ENCODE measurements at places on chromosomes 3 and 15.

DNA sequence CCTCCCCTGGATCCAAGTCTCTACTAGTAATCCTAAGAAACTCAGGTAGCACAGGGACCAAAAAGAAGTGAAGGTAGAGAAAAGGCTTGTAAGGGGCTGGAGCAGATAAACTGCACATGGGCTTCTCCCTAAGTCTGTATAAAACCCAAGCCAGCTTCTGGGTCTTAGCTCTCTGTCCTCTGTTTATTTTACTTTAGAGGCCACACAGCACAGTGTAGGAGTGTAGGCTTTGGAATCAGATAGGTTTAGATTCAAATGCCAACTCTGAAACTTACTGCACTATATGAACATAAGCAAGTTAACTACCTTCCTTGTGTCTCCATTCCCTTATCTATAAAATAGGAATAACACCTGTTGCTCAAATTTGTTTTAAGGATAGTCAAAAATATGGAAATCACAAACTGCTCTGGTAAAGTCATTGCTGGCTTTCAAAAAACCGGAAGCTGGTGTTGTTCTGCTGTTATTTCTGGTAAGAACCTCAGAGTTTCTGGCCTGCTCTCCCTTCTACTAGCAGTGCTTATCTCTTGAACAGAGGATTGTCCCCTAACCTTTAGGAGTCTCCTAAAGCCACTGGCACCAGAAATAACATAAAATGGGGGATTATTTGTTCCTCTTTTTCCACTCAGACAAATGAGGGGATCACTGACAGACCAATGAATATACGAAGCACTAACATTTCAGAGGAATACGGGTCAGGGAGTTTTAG lies 33.8 kb downstream of the PIK3R4 start:
- no peak for DNase-seq

- DNase-seq = no peak
These were observed 809.6 kb upstream of the NR2F2 start for GRCh38 chr15:95520922-95521321.

DNA sequence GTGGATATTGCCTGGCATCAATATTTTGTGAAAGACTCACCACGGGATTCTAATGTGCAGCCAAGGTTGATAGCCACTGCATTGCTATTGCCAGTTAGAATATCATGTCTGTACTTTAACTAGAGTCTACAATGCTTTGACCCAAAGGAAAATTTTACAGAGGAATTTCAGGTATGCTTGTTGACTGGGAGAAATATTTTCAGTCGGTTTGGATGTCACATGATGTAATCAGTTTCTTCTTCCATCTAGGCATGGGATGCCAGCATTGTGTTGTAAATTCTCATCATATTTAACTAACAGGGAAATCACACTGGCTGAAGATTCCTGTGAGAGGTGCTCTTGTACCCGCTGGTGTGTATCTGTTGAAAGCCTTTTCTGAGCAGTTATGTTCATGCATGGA lies 508.9 kb upstream of the ADAMTS9 start:
- DNase-seq = no peak

GRCh38 chr3:46194868-46195553 lies 13.1 kb downstream of the CCR1 start:
- no peak for DNase-seq

DNA sequence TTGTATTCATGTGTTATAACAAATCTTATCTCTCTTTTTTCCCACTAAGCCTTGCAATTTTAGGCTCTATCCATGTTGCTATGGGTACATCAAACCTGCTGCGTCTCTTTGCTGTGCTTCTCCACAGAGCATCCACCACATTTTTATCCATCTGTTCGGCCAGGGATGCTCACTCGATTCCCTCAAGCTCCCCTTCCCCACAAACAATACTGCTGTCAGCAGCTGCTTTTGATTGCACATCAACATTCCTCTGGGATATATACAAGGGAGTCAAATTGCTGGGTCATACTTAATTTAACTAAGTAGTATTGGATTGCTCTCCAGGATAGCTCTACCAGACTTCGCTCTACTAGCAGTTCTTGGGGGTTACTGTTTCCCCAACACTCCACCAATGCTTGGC lies 36.8 kb downstream of the TMEM108 start:
- DNase-seq = no peak

GRCh38 chr3:115943579-115943978 lies 320.3 kb downstream of the GAP43 start:
- DNase-seq = no peak

DNA sequence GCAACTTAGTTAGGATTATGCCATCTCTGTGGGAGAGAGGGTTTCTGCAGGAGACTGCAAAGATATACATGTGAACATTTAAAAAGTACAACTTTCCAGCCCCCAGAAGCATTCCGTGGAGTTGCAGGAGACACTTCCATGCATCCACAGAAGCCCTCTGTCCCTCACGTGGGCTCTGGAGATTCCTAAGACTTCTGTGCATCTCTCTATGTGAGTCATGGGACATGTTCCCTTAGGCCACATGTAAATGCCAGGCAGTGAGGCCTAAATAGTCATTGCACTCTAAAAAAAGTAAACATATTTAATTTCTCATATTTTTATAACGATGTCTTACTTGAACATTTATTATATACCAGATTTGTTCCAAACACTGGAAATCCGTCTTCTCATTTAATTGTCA lies 126.5 kb upstream of the ROPN1 start:
- no peak for DNase-seq

- DNase-seq = no peak
These were observed 1.3 kb upstream of the PP2D1 start for GRCh38 chr3:20013396-20013795.

GRCh38 chr3:9750556-9751411 lies 1.0 kb downstream of the OGG1 start:
- no peak for DNase-seq

DNA sequence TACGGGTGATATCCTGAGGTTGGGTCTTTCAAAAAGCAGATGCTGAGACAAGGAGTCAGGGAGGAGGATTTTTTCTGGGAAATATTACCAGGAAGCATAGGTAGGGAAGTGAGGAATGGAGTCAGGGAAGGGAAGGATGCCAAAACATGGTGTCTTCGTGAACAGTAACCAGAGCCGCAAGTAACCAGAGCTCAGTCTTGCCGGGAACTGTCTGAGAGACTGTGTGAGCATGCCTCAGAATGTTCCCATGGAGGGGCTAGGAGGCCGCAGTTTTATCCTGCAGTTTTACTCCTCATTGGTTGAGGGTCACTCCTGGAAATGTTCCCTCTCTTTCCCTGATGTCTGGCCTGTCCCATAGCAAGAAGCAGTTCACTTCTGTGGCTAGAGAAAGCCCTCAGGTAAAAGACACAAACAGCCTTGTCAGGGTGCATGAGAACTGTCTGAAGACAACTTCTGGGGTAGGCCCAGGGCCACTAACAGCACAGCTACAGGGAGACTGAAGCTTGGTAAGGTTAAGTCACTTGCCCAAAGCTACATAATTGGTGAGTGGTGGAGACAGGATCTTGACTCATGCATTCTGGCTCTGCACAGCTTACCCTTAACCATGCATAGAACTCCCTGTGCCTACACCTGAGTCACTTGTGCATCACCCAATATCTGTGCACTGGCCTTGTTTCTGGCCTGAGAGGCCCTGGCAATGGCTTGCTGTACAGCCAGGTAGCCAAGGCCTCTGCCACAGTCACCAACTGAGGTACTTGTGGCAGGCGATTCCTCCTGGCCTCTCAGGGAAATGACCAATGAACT lies 76.3 kb upstream of the FRMD4B start:
- no peak for DNase-seq

DNA sequence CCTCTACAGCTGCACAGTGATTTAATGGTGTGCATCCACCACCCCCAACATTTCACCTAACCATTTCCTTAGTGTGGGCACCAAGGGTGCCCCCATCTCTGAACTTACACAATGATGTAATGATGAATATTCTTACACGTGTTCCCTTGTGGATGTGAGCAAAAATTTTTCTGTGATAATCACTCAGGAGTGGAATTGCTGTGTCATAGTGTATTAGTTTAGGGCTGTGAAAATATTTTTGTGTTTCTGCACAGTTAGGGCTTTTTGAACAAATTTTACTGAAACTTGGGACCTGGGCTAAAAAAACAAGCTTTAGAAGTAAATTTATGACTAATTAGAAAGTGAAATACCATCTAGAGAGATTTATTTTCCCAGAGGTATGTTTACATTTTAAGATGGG lies 134.5 kb upstream of the CCNL1 start:
- DNase-seq = no peak

DNA sequence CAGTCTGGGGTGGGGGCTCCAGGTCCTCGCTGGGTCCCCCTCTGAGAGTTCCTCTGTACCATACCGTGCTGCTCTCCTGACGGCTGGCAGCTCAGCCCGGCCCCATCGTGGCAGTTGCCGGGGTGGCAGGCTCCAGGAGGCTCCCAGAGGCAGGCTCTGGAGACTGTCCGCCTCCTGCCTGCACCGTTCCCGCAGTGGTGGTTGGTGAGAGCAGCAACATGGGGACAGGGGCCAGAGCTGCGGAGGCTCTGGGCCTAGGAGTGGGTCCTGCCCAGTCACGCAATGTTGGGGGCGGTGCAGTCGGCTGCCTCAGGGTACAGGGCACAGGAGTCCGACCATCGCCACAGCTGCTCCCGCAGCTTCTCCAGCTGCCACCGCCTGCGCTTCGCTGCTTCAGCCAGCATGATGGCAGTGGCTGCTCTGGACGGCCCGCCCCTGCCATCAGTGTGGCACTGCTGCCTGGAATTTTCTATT lies 492.7 kb downstream of the AGBL1 start:
- no peak for DNase-seq

- DNase-seq = no peak
These were observed 26.0 kb downstream of the HHLA2 start for GRCh38 chr3:108322352-108322751.

GRCh38 chr15:93231261-93231925 lies 142.4 kb upstream of the RGMA start:
- no peak for DNase-seq

DNA sequence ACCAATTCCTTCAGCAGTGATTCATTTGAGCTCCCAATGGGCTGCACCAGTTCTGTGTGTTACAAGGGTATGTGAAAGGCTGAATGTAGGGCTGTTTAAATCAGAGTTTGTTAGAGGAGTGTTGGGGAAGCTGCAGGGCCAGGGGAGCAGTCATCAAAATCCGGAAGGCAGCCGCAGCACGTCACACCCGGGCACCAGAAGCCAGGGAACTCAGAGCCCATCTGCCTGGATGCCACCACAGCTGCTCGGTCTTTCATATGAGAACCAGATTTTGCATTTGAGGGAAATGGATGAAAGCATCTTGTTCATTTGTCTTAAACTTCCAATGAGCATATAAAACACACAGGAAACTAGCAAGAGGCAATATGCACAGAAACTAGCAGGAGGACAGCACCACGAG lies 24.2 kb upstream of the NEO1 start:
- DNase-seq = no peak

DNA sequence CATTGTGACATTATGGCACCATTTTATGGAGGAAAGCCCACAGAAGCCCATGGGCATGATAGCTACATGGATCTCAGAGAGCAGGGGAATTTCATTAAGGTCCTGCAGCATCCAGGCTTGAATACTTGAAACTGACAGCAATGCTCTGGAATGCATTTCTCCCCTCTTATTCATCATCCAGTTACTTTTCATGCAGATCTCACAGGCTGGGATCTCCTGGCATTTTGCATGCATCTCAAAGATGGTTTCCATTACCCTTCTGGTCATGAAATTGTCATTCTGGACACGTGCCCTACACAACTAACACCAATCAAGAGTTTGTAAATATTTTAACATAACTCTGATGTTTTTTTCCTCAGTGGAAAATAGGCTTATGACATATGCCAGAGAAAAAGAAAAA lies 32.4 kb downstream of the VGLL3 start:
- no peak for DNase-seq

DNA sequence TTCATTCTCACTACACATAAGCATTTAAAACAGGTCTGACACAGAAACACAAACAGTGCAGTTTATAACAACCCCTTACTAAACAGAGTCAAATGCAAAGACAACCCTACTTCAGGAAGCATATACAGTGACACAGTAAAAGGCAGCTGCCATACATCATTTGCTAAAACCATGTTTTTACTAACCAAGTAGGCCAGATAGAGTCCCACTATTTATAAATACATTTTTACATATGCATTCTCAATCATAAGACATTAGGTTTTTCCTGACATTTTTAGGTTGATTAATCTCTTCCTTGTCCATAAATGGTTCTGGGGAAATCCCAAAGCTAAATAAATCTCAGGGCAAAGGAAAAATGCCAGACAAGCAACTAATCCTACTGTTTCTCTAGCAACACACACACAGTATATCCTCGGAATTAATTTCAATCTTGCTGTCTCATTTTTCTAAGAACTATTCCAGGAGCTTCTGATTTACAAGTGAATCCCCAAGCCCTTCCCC lies 39.0 kb downstream of the CHAC1 start:
- DNase-seq = peak; percentile 37

DNA sequence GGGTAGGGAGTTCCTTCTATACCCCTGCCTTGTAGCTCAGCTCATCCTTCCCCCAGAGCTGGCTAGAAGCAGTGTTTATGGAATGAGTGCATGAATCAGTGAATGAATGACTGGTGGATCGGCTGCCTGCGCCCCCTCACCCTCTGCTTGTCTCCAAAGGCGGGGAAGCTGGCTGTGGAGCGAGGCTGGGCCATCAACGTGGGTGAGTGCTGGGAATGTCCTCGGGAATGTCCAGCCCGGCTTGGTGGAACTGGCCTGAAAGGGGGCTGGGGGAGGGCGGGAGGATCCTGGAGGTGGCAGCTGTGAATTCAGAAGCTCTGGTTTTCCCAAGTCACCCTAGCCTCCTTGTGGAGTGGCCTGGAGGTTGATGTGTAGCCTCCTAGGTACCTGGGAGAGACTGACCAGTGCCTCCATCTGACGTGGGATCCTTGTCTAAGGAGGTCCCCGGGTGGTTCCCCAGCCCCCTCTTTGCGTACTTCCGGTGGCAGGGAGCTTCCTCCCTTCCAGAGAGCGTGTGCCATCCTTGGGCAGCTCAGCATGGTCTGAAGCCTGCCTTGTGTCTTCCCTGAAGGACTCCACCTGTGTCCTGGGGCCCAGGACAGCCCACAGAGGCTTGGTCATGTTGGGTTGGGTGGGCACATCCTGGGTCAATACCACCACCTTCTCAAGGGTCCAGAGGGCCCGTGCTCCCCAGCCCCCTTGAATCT lies 18.4 kb downstream of the HDAC11 start:
- no peak for DNase-seq

GRCh38 chr3:4571690-4572334 lies 78.7 kb downstream of the ITPR1 start:
- DNase-seq = no peak

- no peak for DNase-seq
These were observed 58.1 kb downstream of the CLASP2 start for GRCh38 chr3:33659856-33660434.

- no peak for DNase-seq
These were observed 1.9 kb upstream of the SPG21 start for GRCh38 chr15:64991536-64992135.

DNA sequence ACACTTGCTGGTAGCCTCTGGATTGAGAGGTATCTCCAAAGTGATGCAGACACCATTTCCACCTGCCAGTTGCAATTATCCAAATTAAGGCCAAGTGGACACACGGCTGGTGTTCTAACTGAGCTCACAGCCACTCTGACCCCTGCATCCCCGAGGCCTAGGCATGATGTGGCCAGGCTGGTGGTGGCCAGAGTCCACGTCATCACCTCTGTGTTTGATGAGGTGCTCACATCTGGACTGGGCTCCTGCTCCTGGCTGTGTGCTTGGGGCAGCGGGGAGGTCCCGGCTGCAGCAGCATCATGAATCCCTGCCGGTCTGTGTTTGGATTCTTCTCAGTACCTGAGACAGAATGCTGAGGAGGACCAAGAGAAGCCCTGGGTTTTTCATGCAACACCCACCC lies 4.9 kb downstream of the OXTR start:
- DNase-seq = no peak
